ENCODE measurements at places on chromosomes 2 and 18.

DNA sequence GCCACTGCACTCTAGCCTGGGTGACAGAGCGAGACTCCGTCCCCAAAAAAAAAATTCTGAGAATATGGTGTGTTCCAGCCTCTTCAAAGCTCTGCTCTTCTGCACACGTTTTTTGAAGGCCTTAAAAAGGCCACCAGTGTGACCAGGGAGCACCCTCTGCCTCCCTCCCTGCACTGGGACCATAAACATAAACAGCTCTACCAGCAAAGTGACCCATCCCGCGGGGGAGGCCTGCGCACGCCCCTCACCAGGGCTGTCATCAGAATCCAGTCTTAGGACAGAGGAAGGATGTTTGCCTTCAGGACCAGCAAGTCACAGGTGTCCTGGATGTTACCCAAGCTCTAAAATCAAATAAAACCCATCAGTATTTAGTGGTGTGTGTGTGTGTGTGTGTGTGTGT lies 23.2 kb upstream of the B3GNT7 start:
- no peak for DNase-seq

DNA sequence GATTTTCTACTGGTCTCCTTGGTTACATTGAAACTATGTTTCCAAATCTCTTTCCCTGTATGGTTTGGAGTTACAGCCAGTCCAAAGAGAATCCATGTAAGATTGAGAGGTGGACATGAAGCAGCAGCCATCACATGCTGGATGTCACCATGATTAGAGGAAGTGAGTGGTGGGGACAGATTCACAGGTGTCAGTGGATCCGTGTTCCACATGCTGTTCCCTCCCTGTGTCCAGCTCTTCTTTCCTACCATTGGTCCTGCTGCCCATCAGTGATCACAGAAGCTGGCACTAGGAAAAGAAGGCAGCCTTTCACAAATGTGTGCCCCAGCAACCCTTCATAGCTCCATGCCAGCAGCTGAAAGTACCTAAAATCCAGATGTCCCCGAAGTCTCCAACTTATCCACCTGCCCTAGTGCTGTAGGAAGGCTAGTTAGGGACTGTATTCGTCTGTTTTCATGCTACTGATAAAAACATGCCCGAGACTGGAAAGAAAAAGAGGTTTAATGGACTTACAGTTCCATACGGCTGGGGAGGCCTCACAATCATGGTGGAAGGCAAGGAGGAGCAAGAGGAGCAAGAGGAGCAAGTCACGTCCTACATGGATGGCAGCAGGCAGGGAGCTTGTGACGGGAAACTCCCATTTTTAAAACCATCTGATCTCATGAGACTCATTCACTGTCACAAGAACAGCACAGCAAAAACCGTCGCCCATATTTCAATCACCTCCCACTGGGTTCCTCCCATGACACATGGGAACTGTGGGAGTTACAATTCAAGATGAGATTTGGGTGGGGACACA lies 207.5 kb downstream of the INSIG2 start:
- no peak for DNase-seq

GRCh38 chr2:7736646-7737305 lies 819.6 kb downstream of the RNF144A start:
- no peak for DNase-seq

DNA sequence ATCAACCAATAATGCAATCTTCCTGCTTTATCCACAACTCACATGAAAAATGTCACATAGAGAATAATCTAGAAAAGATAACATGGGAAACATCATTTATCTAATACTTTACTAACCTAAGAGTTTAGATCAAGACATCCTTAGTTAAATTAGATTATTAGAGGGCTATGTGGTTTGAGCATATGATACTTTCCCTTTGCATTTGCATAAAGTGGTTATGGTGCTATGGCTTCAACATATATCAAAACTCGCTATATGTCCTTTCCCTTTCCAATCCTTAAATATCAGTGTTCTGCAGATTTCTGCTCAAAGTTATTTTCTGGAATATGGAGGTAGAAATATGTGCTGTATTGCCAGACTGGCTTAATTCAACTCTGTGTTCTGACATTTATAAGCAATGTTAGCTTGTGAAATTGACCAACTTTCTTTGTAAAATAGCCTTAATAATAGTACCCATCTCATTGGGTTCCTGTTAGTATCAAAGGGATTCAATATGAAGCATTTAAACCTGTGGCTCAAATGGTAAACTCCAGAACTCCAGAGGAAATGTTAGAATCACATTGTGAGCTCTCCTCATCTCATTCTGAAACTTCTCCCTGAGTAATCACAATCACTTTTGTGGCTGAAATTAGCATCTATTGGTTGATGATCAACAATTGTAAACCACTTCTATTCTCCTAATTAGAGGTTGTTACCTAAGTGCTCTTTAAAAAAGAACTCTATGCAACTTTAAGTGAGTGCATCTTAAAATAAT lies 1089.9 kb upstream of the SLC39A10 start:
- DNase-seq, result no peak

GRCh38 chr18:44627280-44627679 lies 53.4 kb upstream of the SETBP1 start:
- no peak for DNase-seq

DNA sequence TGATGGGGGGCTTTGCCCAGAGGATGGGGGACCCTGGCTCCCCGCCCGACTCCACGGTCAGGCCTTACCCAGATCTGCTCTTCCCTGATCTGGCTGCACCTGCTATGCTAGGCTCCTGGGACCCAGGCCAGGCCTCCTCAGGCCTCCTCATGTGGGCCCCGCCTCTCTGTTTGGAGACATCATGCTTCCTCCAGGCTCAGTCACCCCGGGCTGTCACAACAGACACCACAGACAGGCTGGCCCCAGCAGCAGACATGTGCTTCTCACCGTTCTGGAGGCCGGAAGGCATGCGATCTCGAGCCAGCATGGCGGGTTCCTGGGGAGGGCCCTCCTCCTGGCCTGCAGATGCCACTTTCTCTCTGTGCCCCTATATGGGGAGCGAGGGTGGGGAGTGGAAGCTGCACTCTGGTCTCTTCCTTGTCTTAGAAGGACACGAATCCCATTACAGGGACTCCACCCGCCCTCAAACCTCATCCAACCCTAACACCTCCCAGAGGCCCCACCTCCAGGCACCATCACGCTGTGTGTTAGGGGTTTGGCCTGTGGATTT lies 10.8 kb upstream of the NEU4 start:
- no peak for DNase-seq

DNA sequence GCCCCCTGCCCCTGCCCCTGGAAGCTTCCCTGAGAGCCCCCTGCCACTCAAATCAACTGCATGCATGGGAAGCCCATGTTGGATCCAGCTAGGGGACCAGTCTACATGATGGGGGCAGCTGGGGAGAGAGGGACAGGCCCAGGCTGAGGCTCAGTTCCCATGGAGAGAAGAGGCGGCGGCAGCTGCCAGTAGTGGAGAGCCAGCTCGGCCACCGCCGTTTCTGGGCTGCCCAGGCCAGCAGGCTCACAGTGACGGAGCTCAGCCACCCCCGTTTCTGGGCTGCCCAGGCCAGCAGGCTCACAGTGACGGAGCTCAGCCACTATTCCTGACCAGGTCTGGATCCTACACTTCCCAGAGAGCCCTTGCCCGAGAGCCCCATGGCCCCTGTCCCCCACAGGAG lies 3.6 kb downstream of the MAB21L4 start:
- DNase-seq, result no peak

DNA sequence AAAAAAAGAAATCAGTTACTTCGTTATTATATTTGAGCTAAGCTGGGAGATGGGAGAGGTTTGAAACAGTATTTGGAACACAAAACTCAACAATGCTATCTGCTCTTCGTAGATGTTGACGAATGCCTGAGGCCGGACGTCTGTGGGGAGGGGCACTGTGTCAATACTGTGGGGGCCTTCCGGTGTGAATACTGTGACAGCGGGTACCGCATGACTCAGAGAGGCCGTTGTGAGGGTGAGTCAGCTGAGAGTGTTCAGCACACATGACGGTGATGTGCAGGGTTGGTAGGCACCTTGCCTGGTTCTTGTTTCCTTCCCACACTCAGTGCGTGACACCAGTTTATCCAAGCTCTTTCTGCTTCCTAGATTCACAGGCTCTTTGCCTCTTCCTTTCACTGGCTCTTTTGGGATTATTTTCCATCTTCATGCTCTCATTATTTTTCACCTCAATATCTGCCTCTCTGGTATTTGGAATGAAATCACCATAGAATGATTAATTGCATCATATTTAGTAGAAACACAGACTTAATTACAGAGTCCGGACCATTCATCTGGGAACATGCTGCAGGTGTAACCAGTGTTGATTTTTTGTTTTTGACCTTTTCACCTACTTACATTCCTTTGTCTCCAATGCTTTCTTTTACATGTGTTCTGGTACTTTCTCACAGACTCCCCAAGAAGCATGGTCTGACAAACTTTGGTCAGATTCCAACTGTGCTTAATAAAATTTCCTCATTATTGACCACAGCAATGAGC lies 200.6 kb upstream of the RASGRP3 start:
- DNase-seq, result no peak

DNA sequence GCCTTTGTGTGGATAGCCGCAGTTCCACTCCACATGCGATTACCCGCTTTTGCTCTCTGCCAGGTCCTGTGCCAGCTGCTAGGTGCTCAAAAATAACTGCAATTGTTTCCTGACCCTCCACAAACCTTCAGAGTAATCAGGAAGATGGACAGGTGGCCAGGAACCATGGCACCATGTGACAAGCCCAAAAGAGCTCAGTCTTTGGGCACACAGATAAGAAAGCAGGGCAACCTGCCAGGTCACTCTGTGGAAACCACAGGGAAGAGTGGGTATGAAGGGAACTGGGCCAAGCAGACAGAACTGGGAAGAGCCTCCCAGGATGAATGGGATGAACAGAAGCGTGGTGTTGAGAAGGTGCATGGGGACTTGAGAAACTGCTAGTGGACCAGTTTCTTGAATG lies 79.4 kb upstream of the AGAP1 start:
- no peak for DNase-seq

- DNase-seq, result no peak
Measured at GRCh38 chr18:56298935-56299334, 339.5 kb downstream of the TXNL1 start.

GRCh38 chr2:78779761-78780160 lies 245.7 kb upstream of the REG3G start:
- no peak for DNase-seq

DNA sequence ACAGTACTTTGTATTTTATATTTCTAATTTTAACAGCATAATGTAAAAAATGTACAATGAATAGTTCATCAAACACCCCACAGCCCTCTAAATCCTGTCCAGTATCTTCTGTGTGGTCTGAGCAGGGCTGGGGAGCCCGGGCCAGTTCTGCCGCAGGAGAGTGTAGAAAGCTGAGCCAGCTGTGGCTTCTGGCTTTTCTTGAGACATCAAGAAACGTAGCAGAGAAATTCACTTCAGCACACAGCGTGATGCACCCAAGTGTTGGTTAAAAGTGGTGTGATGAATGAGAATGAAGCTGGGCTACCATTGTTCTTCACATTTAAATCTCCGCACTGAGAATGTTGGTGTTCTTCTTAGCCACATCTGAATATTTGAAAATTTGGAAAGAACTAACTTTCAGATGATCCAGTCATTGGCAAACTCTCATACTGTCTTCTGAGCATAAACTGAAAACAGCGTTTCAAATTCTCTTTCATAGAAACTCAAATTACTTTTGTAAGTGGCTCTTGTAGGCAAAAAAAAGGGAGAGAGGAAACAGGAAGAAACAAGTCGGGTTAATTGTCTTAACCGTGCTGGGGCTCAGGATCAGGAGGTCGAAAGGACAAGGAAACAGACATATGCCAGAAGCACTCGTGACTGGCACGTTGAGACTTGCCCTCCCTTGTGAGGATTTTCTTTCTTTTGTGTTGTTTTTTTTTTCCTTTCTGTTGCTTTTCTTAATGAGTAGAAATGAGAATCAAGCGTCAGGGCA lies 23.4 kb upstream of the TMEM87B start:
- no peak for DNase-seq

- no peak for DNase-seq
Measured at GRCh38 chr18:24189007-24189528, 50.2 kb downstream of the CABYR start.

- DNase-seq, result no peak
Measured at GRCh38 chr2:20091305-20091991, 40.0 kb upstream of the LAPTM4A start.

GRCh38 chr18:2939317-2939716 lies 73.6 kb downstream of the LPIN2 start:
- DNase-seq, result no peak

DNA sequence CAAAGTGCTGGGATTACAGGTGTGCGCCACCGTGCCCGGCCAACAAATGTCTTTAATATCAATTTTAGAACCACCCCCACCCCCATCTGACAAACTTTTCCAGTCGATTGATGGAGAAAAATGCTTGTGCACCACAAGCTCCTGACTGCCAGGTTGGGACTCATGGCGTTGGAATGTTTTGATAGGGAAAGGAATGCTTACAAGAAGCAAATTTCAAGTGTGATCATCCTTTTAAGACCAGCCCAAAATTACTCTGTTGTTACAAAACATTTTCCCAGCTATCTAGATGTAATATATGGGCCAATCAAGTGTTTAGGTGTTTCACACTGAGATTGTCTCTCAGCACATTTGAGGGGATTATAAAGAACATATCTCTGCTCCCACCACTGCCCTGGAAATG lies 45.2 kb downstream of the UBXN4 start:
- DNase-seq, result no peak

Data from stimulated activated CD8-positive, alpha-beta memory T cell treated with anti-CD3 and anti-CD28 coated beads, Interleukin-4, amount 100 ng/mL, for 1 hour (primary cell).